ENCODE measurements at places on chromosomes 7 and 10.
A peak's percentile ranks its signal among the peaks of the same experiment; 100 is the strongest.

DNA sequence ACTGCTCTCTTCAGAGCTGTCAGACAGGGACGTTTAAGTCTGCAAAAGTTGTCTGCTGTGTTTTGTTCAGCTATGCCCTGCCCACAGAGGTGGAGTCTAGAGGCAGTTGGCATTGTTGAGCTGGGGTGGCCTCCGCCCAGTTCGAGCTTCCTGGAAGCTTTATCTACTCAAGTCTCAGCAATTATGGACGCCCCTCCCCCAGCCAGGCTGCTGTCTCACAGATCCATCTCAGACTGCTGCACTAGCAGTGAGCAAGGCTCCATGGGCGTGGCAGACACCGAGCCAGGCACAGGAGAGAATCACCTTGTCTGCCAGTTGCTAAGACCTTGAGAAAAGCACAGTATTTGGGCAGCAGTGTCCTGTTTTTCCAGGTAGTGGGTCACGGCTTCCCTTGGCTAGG is 98.1 kb downstream of the SDHAF3 start:
- DNase-seq: no peak

DNA sequence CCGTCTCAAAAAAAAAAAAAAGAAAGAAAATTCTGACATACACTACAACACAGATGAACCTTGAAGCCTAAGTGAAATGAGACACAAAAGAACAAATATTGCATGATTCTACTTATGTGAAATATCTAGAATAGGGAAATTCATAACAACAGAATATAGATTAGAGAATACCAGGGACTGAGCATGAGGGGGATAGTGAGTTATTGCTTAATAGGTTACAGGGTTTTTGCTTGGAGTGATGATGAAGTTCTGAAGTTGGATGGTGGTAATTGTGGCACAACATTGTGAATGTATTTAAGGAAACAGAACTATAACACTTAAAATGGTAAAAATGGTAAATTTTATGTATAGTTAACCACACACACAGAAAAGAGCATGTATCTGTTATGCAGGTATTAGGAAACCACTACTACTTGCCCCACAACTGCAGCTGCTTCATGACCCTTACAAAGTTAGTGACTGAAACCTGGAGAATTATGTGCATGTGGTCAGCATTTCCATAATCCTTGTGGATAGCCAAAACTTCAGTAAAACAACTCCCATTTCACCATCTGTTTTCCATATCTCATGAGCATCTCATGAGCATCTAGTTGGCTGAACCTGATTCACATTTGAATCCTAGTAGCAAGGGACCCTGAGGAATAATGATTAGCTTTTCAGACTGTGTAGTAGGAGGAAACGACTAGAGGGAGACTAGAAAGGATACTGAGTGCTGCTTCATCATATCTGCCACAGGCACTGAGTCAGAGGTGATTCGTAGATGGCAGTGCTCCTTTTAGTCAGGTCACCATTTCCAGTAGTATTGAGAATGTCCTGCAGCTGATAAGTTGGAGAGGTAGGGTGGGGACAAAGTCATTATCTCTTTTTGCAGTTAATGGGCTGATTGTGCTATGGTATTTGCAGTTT is 26.3 kb downstream of the SAMD8 start:
- no peak for DNase-seq

DNA sequence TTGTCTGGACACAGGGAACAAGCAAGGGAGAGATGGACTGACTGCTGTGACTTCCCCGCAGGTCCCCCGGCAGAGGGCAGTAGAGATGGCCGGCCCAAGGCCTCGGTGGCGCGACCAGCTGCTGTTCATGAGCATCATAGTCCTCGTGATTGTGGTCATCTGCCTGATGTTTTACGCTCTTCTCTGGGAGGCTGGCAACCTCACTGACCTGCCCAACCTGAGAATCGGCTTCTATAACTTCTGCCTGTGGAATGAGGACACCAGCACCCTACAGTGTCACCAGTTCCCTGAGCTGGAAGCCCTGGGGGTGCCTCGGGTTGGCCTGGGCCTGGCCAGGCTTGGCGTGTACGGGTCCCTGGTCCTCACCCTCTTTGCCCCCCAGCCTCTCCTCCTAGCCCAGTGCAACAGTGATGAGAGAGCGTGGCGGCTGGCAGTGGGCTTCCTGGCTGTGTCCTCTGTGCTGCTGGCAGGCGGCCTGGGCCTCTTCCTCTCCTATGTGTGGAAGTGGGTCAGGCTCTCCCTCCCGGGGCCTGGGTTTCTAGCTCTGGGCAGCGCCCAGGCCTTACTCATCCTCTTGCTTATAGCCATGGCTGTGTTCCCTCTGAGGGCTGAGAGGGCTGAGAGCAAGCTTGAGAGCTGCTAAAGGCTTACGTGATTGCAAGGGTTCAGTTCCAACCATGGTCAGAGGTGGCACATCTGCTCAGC is 6.0 kb downstream of the CYREN start:
- DNase-seq: no peak

DNA sequence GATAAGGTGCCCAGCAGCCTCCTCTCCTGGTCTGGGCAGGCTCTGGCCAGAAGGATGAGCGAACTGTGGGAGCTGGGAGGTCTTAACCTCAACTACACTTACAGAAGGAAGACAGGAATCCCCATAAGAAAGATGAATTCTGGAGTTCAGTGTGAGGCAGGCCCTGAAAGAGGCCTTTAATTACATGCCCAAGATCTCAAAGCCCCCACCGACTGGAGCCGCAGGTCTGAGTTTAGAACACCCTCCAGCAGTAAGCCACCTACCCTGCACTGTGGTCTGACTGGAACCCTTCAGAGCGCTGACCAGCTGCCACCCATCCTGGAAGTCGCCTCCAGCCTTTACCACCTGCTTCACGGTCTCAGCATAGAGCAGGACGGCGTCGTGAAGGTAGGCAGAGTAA is 28.2 kb upstream of the ACSL5 start:
- DNase-seq: no peak

- DNase-seq: no peak
Measured at GRCh38 chr7:114822844-114823243, 99.0 kb upstream of the MDFIC start.

DNA sequence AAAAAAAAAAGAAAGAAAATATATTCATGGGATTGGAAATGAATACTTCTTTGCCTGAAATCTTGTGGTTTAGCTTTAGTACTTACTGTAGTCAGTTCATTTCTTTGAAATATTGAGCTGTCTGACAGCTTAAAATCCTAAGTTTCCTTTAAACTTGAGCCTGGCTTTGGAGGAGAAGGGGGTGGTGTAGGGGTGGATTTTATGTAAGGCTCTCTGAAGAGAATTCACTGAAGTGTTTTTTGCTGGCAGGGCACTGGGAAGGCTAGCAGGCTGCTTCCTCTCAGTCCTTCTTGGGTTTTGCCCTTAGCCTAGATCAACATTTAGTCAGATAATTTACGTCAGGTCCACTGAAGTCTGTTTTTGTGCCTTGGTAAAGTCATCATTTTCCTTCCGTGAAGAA is 516.5 kb downstream of the AUTS2 start:
- DNase-seq: no peak

DNA sequence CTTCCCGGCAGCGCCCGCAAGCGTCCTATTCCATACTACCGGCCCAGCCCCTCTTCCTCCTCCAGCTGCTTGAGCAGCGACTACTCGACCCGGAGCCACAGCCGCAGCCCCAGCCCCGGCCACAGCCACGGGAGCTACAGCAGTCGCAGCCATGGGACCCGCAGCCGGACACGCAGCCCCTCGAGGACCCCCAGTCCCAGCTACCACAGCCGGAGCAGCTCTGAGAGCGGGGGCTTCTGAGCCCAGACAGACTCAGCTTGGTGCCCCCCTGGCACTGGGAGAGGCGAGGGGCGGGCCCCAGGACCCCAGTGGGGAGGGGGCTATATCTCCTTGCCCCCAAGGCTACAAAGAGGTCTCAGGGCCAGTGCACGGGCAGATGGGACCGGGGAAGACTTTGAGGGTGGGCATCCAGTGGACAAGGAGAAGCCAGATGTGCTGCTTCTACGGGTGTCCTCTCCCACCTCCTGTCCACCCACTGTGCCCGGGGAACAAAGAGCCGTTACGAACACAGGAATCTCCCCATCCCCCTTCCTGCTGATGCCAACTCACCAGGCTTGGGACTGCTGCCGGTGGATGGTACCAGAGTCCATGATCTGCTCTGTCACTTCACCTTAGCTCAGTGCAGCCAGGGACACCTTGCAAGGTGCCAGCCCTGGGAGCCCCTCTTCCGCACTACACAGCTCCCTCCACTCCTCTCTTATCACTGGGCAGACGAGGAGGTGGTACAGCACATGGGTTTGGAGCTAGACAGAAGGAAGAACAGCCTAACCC is 16.7 kb upstream of the HSPB1 start:
- DNase-seq: no peak

DNA sequence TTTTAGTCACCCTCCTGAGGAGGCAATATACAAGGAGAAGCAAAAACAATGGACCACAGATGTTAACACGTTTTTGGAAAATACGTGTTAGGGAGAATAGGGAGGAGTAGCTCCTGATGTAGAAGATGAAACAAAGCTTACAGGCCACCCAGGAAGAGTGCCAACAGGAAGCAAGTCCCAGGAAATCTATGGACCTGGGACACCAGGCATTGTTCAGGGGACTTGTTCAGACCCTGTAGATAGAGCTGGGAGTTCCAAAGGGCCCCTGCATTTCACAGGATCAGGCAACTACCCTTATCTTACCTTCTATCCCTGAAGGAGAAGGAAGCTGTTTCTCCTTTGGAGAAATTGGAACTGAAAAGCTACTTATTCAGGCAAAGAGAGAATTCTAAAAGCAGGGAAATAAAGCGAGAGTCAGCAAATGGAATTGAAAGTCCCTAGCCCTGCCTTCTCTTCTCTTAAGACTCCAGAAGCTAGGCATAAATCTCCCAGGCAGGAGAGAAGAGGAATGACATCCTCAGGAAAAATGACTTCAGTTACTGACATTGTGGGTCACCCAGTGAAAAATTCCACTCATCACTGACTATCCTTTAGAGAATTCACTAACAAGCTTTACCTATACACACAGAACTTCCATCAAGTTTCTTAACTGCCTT is 77.7 kb upstream of the FAM3C start:
- DNase-seq: no peak

DNA sequence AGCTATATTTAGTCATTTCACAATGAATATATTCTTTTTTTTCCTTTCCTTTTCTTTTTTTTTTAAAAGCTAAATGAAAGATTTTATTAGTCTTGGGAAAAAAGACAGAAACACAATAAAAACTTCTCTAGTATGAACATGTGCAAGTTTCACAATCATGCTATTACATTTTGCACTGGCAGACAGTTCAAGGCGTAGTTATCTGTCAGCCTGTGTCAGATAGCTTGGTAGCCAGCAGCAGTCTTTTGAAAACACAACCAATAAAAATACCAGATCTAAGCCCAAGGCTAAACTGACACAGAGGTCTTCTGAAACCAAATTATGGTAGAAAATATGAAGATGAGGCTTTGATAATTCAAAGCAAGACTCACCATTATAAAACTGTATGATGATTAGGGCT is 205.8 kb upstream of the TEX47 start:
- no peak for DNase-seq

GRCh38 chr7:149735181-149735602 is 38.2 kb downstream of the ZNF467 start:
- no peak for DNase-seq

DNA sequence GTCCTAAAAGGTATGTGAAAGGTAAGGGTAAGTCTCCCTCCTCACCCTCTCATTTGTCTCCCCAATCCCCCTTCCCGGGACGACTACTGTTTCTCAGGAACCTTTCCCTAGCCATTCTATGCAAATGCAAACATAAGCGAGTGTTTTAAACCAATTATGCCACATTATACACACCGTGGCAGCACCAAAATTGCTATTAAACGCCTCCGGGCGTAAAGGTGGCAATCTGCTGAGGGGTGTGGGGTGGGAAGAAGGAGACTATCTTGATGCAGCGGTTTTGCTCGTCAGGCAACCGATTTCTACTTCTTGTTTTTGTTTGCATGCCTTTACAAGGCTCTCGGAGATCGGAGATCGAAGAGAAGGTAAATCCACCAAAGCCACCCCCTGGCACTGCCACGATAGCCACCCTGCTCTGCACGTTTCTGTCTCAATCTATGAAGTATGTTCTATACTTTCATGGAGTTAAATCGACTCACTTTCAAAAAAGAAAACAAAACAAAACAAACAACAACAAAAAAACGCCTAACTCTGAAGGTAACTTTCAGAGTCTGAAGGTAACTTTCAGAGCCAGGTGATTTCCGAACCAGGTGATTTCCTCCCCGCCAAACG is 46.0 kb upstream of the CDK1 start:
- no peak for DNase-seq

DNA sequence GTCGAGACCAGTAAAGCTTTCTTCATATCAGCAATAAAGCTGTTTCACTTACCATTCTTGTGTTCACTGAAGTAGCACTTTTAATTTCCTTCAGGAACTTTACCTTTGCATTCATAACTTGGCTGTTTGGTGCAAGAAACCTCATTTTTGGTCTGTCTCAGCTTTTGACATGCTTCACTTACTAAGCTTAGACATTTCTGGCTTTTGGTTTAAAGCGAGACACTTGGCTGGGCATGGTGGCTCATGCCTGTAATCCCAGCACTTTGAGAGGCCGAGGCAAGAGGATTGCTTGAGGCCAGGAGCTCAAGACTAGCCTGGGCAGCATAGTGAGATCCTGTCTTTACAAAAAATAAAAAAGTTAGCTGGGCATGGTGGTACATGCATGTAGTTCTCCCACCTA is 15.8 kb downstream of the PLEKHA1 start:
- no peak for DNase-seq

GRCh38 chr10:66931340-66931948 is 5.6 kb downstream of the LRRTM3 start:
- DNase-seq: no peak

DNA sequence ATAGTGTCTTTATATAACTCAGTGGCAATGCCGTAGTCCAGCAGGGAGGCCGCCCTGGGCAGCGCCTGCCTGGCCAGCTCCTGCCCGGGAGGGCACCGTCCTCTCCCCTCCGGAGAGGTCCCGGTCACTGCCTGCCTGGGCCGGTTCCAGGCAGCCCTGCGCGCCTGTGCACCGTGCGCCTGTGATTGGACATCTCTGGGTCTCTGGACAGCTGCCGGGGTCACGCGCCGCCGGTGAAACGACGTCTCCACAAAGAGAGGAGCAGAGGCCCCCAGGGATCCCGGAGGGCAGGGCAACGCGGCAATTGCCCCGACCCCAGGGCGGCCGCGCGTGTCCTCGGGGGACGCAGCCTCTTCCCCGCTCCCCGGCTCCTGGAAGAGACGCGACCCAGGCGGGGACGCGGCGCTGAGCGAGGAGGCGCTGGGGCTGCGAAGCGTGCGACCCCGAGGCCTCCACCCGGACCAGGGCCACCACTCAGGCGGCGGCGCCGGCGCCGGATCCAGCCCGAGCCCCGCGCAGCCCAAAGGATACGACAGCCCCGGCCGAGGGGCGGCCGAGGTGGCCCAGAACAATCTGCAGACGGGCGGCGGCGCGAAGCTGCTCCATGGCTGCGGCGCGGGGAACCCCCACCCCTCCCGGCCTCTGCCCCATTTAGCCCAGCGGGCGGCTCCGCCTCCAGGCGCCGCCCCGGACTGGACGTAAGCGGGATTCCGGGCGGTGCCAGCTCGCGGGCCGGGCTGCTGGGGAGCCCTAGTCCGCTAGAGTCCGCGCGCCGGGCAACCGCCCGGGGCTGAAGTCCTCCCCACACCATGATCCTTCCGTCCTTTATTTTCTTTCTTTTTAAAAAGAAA is at the start of gene PHYH:
Gene PHYH (minus strand): TSS at position 628 of the 851 bp plus-strand sequence. CDS start 22 bp downstream, at position 606.
- DNase-seq: peak; percentile 82

Data from cerebellar nuclear complex (tissue), 1 donor.